ENCODE measurements at places on chromosomes 7 and 10.

DNA sequence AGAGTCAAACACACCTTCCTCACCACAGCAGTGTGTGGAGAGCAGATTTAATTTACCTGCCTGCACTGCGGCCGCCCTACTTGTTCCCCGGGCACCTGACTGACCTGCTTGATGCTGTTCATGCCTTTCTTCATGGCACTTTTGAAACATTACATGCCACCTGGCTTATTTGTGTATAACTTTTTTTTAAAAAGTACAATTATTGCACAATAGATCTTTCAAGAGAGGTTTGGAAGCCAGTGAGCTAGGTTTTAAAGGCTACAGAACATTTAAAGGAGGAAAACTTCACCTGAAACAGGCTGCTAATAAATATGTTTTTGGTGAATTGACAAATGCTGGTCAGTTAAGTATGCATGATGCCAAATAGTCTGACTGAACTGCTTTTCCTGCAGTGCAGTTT, 33.1 kb downstream of the SLC18A2 start:
- H3K4me1 ChIP-seq = no peaks in the 10 kb centered on the region
- H3K27ac ChIP-seq = no peak overlapping the region
- DNase-seq = no peak
- H3K4me3 ChIP-seq = no peak overlapping the region
- H3K27me3 ChIP-seq = no peaks in the 10 kb centered on the region
- H3K36me3 ChIP-seq = no peaks in the 10 kb centered on the region

DNA sequence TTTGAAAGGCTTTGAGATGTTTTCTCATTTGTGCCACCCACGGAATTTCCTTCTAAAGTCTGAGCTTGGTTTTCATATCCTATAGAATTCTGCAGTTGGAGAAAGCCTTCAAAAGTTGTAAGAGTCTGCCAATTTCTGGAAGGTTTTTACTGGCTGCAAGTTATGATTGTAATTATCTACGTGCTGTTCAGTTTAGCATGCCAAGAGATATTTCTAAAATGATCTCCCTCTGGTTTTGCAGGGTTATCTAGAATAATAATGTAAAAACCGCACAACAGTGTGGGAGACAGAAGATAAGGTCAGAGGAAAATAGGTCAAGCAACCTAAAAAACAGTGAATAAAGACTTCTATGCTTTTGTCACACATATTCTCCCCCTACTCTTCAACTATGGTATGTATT, 69.3 kb downstream of the MTERF1 start:
- no peak for DNase-seq
- H3K36me3 ChIP-seq = no peaks in the 10 kb centered on the region
- H3K27me3 ChIP-seq = no peaks in the 10 kb centered on the region
- no peak overlapping the region for H3K4me3 ChIP-seq
- no peaks in the 10 kb centered on the region for H3K4me1 ChIP-seq

- no peaks in the 10 kb centered on the region for H3K36me3 ChIP-seq
- no peak for DNase-seq
- H3K27me3 ChIP-seq = peaks cover 5% of the 10 kb centered on the region
These were observed 75.9 kb upstream of the SCIN start for GRCh38 chr7:12494687-12495024.

DNA sequence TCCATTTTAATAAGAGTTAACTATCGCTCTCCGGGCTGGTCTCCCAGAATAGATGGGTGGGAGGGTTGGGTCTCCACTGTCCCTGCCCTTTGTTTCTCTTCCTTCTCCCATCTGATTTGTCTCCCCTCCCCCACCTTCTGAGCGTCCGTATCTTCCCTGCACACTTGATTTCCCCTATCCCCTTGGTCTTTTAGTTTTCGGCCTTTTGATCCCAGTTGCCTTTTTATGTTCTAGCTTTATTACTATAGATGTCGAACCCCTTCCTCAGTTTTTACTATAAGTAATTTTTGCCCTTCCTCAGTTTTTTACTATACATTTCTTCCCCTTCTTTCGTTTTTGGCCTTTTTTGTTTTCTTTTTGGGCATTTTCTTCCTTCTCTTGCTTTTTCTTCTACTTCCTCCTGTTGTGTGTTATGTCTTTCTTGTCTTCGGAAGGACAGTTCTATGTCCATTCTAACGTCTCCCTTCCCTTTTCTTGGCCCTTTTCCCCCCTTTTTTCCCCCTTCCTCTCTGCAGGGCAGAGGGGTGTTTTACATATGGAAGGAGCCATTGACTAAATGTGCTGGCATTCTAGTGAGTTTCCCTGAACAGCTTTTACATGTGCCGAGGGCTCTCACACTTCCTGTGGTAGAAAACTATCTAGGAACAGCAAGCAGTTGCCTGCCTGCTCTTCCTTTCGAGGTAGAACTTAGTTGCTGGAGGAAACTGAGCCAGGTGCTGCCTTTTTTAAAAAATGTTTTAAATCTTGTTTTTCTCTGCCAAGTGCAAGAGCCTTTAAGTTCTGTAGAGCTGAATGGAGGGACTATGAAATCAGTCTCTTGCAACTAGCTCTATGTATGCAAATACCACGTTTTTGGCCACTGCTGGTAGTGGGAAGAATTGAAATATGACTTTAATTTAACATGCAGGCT, 2.8 kb downstream of the TET1 start:
- H3K4me1 ChIP-seq = peaks cover 25% of the 10 kb centered on the region
- no peak for DNase-seq
- H3K27me3 ChIP-seq = peaks cover 75% of the 10 kb centered on the region
- H3K27ac ChIP-seq = no peak overlapping the region

- H3K36me3 ChIP-seq = no peaks in the 10 kb centered on the region
These were observed 75.0 kb downstream of the WNT2 start for GRCh38 chr7:117247809-117248208.

DNA sequence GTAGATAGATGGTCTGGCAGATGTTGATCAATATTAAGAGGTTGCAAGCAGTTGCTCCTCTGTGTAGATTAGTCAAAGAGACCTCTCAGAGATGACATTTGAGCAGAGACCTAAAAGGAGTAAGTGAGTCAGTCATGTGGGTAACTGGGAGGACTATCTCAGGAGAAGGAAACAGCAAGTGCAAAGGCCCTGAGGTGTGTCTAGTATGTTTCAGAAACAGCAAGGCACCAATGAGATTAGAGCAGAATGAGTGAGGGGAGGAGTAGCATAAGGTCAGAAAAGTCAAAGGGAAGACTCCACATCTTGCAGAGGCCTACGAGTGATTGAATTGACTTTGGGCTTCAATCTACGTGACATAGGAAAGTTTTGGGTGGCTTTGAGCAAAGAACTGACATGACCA, 89.8 kb upstream of the COL1A2 start:
- no peaks in the 10 kb centered on the region for H3K27me3 ChIP-seq
- DNase-seq = no peak
- no peaks in the 10 kb centered on the region for H3K4me1 ChIP-seq
- H3K36me3 ChIP-seq = no peaks in the 10 kb centered on the region

GRCh38 chr10:90993340-90993739, 72.5 kb upstream of the ANKRD1 start:
- DNase-seq = no peak
- H3K36me3 ChIP-seq = no peaks in the 10 kb centered on the region
- H3K27ac ChIP-seq = no peak overlapping the region
- H3K4me3 ChIP-seq = no peak overlapping the region
- H3K4me1 ChIP-seq = peaks cover 7% of the 10 kb centered on the region
- peaks cover 10% of the 10 kb centered on the region for H3K27me3 ChIP-seq

DNA sequence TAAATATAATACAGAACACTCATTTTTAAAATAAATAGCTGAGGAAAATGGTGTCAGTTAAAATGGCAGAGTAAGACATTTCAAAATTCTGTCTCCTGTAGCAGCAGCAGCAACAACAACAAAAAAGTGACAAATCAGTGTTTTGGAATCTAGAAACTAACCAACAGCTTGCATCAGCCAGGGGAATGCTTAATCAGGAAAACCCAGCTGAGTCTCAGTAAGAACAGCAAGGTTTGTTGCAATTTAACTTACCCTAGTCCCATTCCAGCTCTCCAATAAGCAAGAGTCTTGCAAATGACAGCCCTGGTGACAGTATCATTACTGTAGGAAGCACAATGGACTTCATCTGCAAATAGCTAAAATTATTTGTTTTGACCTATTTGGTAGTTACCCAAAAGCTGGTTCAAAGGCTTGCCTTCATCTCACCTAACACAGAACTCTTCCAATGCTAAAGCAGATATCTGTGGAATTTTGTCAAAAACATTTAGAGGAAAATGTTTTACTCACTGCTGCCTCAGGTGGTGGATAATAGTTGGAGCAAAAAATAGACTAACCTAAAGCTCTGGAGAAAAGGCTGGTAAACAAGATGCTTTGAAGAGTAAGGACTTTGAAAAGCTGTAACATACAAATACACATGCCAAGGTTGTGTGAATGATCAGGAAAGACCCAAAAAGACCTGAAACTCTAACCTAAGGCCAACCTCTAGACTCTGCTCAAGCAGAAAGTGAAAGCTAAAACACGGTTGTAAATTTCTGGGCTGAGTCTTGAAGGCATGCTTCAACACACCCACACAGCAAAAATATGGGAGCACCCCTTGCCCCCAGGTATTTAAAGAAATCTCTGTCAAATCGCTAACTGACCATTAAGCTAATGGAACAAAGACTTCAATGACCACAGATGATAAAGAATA, 9.9 kb upstream of the ARHGAP22 start:
- no peaks in the 10 kb centered on the region for H3K4me1 ChIP-seq
- H3K4me3 ChIP-seq = no peak overlapping the region
- no peak for DNase-seq

GRCh38 chr10:31912898-31913850, 15.5 kb downstream of the ARHGAP12 start:
- peaks cover 9% of the 10 kb centered on the region for H3K36me3 ChIP-seq
- H3K4me1 ChIP-seq = peaks cover 14% of the 10 kb centered on the region
- no peak overlapping the region for H3K4me3 ChIP-seq
- no peaks in the 10 kb centered on the region for H3K27me3 ChIP-seq

DNA sequence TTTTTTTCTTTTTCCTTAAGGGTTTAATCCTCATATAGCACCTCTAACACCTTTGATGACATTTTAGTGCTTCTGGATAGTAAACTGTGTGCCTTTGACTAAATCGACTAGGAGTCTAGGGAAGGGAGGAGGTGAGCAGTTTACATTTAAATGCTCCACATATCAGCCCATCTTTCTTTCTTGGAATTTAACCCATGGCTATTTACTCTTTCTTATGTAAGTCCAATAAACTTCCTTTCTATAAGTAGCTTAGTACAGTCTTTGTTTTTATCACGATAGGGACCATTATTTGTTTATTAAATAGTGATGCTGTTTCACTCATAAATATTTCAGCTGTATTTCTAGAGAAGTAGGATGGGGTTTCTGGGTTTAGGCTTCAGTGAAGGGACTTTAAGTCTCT, 669.9 kb downstream of the AUTS2 start:
- no peaks in the 10 kb centered on the region for H3K36me3 ChIP-seq
- H3K27ac ChIP-seq = no peak overlapping the region
- H3K27me3 ChIP-seq = peaks cover 7% of the 10 kb centered on the region

- no peaks in the 10 kb centered on the region for H3K36me3 ChIP-seq
- no peak overlapping the region for H3K4me3 ChIP-seq
- no peak for DNase-seq
- no peak overlapping the region for H3K27ac ChIP-seq
- H3K27me3 ChIP-seq = peaks cover 10% of the 10 kb centered on the region
These were observed 81.6 kb downstream of the CRTAC1 start for GRCh38 chr10:97948822-97949221.

- H3K4me1 ChIP-seq = no peaks in the 10 kb centered on the region
- no peak overlapping the region for H3K27ac ChIP-seq
- H3K27me3 ChIP-seq = peaks cover 19% of the 10 kb centered on the region
- H3K36me3 ChIP-seq = no peaks in the 10 kb centered on the region
- no peak overlapping the region for H3K4me3 ChIP-seq
These were observed 13.7 kb downstream of the TECTB start for GRCh38 chr10:112296908-112297331.

- no peak overlapping the region for H3K27ac ChIP-seq
- peaks cover 5% of the 10 kb centered on the region for H3K27me3 ChIP-seq
- no peak for DNase-seq
- H3K4me3 ChIP-seq = no peak overlapping the region
- H3K4me1 ChIP-seq = no peaks in the 10 kb centered on the region
- H3K36me3 ChIP-seq = no peaks in the 10 kb centered on the region
These were observed 97.1 kb downstream of the TCF7L2 start for GRCh38 chr10:113047151-113047550.

All from activated CD8-positive, alpha-beta memory T cell treated with anti-CD3 and anti-CD28 coated beads, Interleukin-2, amount 10 ng/mL, durations not matched to agents 7 days and 5 days (primary cell).